ENCODE measurements at places on chromosomes 1 and 21. TPM values are rescaled to one million over a fixed set of nuclear protein-coding genes. Genes with fewer than 3 reads are reported as not detected.

DNA sequence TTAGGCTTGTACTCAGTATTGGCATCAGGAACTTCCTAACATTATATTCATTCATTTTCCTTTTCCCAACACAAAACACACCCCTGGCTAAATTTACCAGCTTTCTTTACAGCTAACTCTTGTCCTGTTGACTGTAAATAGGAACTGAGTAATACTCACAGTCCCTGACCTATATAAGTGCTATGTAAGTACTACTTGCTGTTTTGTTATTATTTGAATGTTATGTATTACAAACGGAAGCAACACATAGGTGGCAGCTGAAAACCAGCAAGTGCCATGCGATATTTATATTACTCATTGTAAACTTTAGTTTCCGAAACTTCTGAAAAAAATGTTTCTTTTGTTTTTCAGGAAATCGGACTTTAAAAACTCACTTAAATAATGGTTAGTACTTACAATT, 21.5 kb downstream of the PTGER3 start:
- H3K4me3 ChIP-seq = no peak overlapping the region
- H3K4me1 ChIP-seq = no peaks in the 10 kb centered on the region
- H3K27ac ChIP-seq = no peak overlapping the region
- peaks cover 7% of the 10 kb centered on the region for H3K27me3 ChIP-seq
- no peaks in the 10 kb centered on the region for H3K36me3 ChIP-seq

- H3K27me3 ChIP-seq = no peaks in the 10 kb centered on the region
- no peak overlapping the region for H3K4me3 ChIP-seq
- H3K4me1 ChIP-seq = no peaks in the 10 kb centered on the region
- DNase-seq = peak; percentile 43
- no peak overlapping the region for H3K27ac ChIP-seq
- no peaks in the 10 kb centered on the region for H3K36me3 ChIP-seq
These were observed 40.9 kb upstream of the BEND5 start for GRCh38 chr1:48817505-48818114.

- no peak overlapping the region for H3K27ac ChIP-seq
- H3K36me3 ChIP-seq = no peaks in the 10 kb centered on the region
- no peak overlapping the region for H3K4me3 ChIP-seq
- DNase-seq = no peak
These were observed 35.0 kb upstream of the VWA5B1 start for GRCh38 chr1:20255666-20256065.

- H3K27me3 ChIP-seq = no peaks in the 10 kb centered on the region
- no peak for DNase-seq
- H3K4me1 ChIP-seq = no peaks in the 10 kb centered on the region
- no peaks in the 10 kb centered on the region for H3K36me3 ChIP-seq
- no peak overlapping the region for H3K27ac ChIP-seq
These were observed 75.0 kb upstream of the COX20 start for GRCh38 chr1:244760471-244760870.

GRCh38 chr1:236336084-236336483, 54.3 kb upstream of the ERO1B start:
- no peaks in the 10 kb centered on the region for H3K36me3 ChIP-seq
- H3K27me3 ChIP-seq = no peaks in the 10 kb centered on the region
- no peak for DNase-seq
- H3K4me1 ChIP-seq = no peaks in the 10 kb centered on the region

GRCh38 chr1:45924736-45925135, 121.3 kb downstream of the MAST2 start:
- peaks cover 12% of the 10 kb centered on the region for H3K4me1 ChIP-seq
- no peak for DNase-seq
- no peak overlapping the region for H3K4me3 ChIP-seq

GRCh38 chr1:209106237-209106741, 477.2 kb upstream of the CAMK1G start:
- no peaks in the 10 kb centered on the region for H3K36me3 ChIP-seq
- H3K4me1 ChIP-seq = no peaks in the 10 kb centered on the region
- no peak for DNase-seq
- H3K4me3 ChIP-seq = no peak overlapping the region
- no peak overlapping the region for H3K27ac ChIP-seq

DNA sequence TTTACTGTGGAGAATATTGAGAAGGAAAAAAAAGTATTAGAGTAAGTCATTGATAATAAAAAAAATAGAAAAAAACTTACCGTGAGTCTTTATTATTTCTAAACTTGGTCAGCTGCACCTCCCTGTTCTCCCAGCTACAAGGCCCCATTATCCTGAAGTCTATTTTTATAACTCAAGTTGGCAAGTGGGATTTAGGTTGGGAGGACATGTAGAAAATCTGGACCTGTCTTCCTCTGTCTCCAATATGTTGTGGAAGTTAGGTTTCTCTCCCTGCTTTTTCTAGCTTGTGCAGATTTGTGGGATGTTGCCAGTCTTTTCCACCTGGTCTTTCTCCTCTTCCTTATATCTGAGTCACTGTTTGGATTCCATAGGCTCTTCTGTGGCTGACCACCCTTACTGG, 361.4 kb downstream of the HLX start:
- DNase-seq = no peak
- H3K4me1 ChIP-seq = no peaks in the 10 kb centered on the region
- H3K4me3 ChIP-seq = no peak overlapping the region
- H3K36me3 ChIP-seq = no peaks in the 10 kb centered on the region
- H3K27me3 ChIP-seq = no peaks in the 10 kb centered on the region

DNA sequence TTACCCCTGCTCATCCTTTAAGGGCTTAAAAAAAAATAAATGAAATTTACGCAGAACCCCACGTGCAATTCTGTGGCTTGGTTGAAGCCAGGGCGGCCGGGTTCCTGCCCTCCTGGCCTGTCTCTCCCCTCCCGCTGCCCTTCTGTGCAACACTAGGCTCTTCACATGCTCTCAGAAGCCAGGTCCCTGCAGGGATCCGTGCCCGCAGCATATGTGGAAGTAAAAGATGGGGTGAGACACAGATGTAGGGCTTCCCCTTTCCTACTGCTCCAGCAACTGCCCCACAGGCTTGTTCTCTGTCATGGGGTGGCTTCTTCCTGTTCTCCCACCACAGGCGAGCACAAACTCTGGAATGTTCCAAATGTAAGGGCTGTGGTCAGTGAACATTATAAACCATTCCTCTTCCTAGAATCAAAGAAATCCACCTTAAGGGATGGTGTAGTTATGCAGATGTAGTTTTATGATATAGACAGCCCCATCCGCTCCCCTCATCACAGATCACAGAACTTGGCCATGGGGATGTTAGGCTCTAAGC, 535.4 kb downstream of the KIF26B start:
- H3K27ac ChIP-seq = no peak overlapping the region
- DNase-seq = no peak
- H3K27me3 ChIP-seq = peaks cover 16% of the 10 kb centered on the region
- H3K36me3 ChIP-seq = no peaks in the 10 kb centered on the region

DNA sequence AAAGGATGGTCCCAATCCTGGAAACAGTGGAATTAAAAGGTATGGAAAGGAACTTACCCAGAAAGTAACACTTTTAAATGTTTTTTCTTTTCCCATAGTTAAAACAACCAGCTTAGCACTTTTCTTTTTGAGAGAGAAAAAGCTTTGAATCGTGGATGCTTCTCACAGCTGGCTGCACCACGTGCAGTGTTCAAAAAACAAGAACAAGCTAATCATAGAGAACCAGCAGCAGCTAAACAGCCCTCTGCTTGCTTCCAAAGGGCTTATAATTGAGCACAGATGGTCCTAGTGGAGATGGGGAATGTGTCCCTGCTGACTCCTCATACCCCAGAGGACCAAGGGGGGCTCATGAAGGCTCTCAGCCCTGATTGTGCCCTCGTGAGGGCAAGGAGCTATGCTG, 26.4 kb downstream of the UTP25 start:
- no peaks in the 10 kb centered on the region for H3K4me1 ChIP-seq
- H3K4me3 ChIP-seq = no peak overlapping the region
- no peak for DNase-seq
- no peaks in the 10 kb centered on the region for H3K27me3 ChIP-seq

- no peak for DNase-seq
- H3K4me3 ChIP-seq = no peak overlapping the region
- no peaks in the 10 kb centered on the region for H3K36me3 ChIP-seq
These were observed 138.6 kb upstream of the FGGY start for GRCh38 chr1:59158321-59158720.

- no peak for DNase-seq
- no peaks in the 10 kb centered on the region for H3K36me3 ChIP-seq
- H3K4me1 ChIP-seq = no peaks in the 10 kb centered on the region
- no peaks in the 10 kb centered on the region for H3K27me3 ChIP-seq
- H3K27ac ChIP-seq = no peak overlapping the region
- no peak overlapping the region for H3K4me3 ChIP-seq
These were observed 158.1 kb downstream of the ZP4 start for GRCh38 chr1:237732657-237733056.

DNA sequence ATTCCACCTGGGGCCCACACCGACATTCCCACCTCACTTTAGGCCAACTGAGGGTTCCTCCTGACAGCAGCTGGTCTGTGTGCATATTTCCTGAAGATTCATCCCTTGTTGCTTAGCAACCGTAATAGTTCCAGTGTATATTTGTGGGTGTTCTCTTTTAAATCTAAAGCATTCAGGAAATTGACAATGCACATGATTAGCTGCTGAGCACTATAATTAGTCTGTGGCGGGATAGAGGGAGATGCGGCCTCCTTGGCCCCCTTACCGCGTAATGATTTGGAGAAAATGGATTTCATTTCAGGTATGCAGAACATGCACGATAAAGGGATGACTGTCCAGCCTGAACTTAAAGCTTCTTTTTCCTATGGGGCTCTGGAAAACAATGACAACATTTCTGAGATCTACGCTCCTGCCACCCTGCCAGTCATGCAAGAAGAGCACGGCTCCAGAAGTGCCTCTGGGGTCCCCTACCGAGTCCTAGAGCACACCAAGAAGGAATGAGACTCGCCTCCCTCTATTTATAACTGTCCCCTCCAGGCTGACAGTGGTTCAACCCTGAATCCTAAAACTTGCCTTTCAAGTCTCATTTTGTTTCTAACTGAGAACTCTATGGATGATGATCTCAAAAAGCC, 33.8 kb upstream of the RCAN3 start:
- H3K4me1 ChIP-seq = no peaks in the 10 kb centered on the region
- no peak overlapping the region for H3K27ac ChIP-seq
- peaks cover 32% of the 10 kb centered on the region for H3K36me3 ChIP-seq
- no peaks in the 10 kb centered on the region for H3K27me3 ChIP-seq
- H3K4me3 ChIP-seq = no peak overlapping the region

- H3K36me3 ChIP-seq = no peaks in the 10 kb centered on the region
- H3K4me3 ChIP-seq = no peak overlapping the region
- H3K27ac ChIP-seq = no peak overlapping the region
- H3K27me3 ChIP-seq = no peaks in the 10 kb centered on the region
- peaks cover 12% of the 10 kb centered on the region for H3K4me1 ChIP-seq
These were observed 397.8 kb upstream of the VAMP3 start for GRCh38 chr1:7373251-7373650.

GRCh38 chr1:8397511-8397910, 79.6 kb downstream of the SLC45A1 start:
- H3K36me3 ChIP-seq = peaks cover 15% of the 10 kb centered on the region
- H3K4me1 ChIP-seq = peaks cover 16% of the 10 kb centered on the region
- no peak overlapping the region for H3K4me3 ChIP-seq
- peak overlapping the region; percentile 75 for H3K27ac ChIP-seq

The SYCP1 gene
- total RNA-seq = not detected

The SERTAD4 gene
- 3.2 TPM for total RNA-seq

The CDK11B gene
- 21.9 TPM for total RNA-seq

The KIAA1614 gene
- total RNA-seq = 9.0 TPM

The CYP4X1 gene
- total RNA-seq = 0.90 TPM

The DUSP10 gene
- 3.1 TPM for total RNA-seq

The PINK1 gene
- 218 TPM for total RNA-seq

The COL6A1 gene
- 102 TPM for total RNA-seq

All from heart right ventricle (tissue), 16 donors.